ENCODE measurements at places on chromosomes 16 and 17. TPM values are rescaled to one million over a fixed set of nuclear protein-coding genes. Genes with fewer than 3 reads are reported as not detected.

DNA sequence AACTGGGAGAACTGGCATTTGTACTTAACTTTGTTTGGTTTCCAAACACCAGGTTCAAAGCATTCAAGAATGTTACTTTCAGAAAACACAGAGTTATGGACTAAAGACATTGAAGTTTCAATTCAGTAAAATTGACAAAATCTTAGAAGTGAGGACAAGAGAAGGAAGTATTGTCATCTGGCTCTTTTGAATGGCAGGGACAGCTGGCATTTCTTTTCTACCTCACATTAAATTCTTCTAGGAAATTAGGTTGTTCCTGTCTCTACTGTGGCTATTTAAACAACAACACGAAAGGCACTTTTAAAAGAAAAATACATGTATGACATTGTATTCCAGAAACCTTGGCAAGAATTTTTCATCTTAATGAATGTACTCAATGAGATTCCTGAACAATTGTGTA, 600.0 kb upstream of the CA10 start:
- H3K36me3 ChIP-seq = no peaks in the 10 kb centered on the region
- DNase-seq = no peak
- peaks cover 6% of the 10 kb centered on the region for H3K4me1 ChIP-seq
- no peaks in the 10 kb centered on the region for H3K27me3 ChIP-seq
- no peak overlapping the region for H3K27ac ChIP-seq

DNA sequence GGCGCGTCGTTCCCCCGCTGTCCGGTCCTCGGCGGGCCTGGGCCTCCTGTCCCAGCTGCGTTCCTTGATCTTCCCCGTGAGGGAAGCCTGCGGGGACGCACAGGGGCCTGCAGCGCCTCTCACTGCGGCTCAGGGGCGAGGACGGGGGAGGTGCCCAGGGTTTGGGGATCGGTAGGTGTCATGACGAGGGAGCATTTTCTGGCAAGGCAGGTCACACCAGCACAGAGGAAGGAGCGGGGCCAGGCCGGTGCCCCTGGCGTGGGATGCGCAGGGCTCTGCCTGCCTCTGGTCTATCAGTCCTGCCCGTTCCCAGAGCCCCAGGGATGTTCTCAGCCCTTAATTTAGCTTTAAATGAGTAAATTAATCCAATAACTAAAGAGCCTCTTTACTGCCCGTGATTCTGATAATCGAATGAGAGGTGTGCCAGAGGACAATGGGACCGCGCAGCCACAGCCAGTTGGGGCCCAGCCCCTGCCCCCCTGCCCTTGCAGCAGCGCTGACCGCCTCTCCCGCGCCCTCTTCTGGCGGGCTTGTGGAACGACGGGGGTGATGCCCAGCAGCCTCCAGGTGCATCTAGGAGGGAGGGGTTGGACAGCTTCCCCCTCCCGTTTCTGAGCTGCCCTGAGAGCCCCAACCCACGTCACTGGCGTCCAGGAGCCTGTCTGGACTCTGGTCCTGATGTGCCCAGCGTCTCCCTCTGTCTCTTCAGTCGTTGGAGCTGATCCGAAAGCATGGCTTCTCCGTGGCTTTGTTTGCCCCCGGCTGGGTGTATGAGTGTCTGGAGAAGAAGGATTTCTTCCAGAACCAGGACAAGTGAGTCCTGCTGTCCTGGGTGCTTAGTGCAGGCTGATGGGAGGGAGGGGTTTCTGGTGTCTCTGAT, 7.9 kb downstream of the ENGASE start:
- DNase-seq = peak; percentile 43
- H3K36me3 ChIP-seq = peaks cover 97% of the 10 kb centered on the region
- no peak overlapping the region for H3K4me3 ChIP-seq
- no peaks in the 10 kb centered on the region for H3K27me3 ChIP-seq
- H3K27ac ChIP-seq = peak overlapping the region; percentile 9

FSCN2 gene
- total RNA-seq = 0.38 TPM

DNA sequence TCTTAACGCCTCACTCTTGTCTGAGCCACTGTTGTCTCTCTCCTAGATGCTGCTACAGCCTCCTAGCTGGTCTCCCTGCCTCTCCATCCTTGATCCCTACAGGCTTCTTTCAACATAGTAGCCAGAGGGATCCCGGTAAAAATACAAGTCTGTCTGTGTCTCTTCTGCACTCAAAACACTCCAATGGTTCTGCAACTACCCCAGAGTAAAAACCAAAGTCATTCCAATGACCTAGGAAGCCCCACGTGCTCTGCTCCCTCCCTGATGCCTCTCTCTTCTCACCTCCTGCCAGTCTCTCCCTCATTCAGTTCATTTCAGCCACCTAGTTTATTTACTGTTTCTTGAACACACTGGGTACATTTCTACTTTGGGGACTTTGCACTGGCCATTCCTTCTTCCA, 135.2 kb downstream of the NPIPB5 start:
- H3K36me3 ChIP-seq = no peaks in the 10 kb centered on the region
- DNase-seq = no peak
- no peak overlapping the region for H3K27ac ChIP-seq
- H3K27me3 ChIP-seq = peaks cover 93% of the 10 kb centered on the region
- H3K4me3 ChIP-seq = no peak overlapping the region
- H3K4me1 ChIP-seq = no peaks in the 10 kb centered on the region

DNA sequence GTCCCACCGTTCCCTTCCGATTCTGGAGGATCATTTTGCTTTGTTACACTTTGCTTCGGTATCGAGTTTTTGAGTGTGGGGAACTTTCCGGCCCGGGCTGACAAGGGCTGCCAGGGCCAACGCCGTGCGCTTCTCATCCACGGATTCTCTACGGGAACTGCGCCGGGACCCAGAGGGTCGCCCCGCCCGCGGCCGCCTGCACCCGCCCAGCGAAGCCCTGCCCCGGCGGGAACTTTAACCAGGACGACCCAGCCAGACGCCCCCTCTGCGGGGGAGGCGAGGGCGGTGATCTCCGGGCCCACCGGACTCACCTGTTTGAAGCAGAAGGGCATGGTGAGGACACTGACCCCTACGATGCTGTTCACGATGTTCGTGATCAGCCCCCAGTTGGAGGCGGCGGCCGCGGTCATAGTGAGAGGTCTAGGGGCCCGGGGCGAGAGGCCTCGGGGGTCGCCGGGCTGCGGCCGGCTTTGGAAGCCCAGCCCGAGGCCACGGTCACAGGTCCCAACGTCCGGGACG, 536 bp downstream of the SLC38A10 start:
- peak overlapping the region; percentile 89 for H3K4me3 ChIP-seq
- no peaks in the 10 kb centered on the region for H3K27me3 ChIP-seq
- H3K36me3 ChIP-seq = peaks cover 3% of the 10 kb centered on the region
- peaks cover 51% of the 10 kb centered on the region for H3K4me1 ChIP-seq
- peak overlapping the region; percentile 96 for H3K27ac ChIP-seq
- DNase-seq = peak; percentile 49

DNA sequence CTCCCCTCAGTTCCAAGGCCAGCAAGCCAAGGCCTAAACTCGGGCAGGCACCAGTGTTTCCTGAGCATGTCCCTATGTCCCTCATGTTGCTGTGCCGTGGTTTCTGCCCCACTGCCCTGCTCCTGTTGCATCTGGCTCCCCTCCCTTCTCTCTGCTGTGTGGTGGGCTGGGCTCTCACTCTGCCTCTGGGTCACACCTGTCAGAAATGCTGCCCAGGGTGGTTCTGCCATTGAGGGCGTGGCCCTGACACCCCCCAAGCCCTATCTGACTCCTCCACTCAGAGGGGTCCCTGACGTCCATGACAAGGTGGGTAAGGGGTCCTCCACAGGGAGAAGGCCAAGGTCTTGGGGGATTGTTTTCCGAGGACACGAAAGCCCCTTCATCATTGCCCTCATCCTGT, 9.2 kb upstream of the ITGA3 start:
- peaks cover 31% of the 10 kb centered on the region for H3K4me1 ChIP-seq
- no peaks in the 10 kb centered on the region for H3K36me3 ChIP-seq
- H3K27ac ChIP-seq = no peak overlapping the region
- no peak for DNase-seq
- H3K27me3 ChIP-seq = no peaks in the 10 kb centered on the region

HNF1B gene
- not detected for total RNA-seq

DNA sequence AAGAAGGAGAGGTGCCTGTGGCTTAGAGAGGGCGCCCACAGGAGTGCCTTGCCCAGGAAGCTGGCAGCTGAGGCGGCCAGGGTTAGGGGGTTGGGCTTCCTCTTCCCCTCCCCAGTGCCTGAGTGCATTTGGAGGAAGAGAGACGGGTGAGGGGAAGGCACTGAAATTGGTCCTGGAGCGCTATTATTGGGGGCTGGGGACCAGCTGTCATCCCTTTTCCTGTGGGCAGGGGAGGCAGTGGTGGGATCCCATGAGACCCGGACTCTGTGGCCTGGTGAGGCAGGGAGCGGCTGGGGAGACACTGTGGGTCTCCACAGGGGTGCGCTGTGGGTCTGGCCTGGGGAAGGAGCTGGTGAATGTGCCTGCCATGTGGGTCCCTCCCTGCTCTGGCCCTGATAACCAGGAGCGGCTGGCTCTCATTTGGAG, 259.7 kb downstream of the SEC14L1 start:
- peaks cover 15% of the 10 kb centered on the region for H3K36me3 ChIP-seq
- peak; percentile 45 for DNase-seq
- peaks cover 90% of the 10 kb centered on the region for H3K4me1 ChIP-seq
- no peaks in the 10 kb centered on the region for H3K27me3 ChIP-seq
- peak overlapping the region; percentile 69 for H3K27ac ChIP-seq

DNA sequence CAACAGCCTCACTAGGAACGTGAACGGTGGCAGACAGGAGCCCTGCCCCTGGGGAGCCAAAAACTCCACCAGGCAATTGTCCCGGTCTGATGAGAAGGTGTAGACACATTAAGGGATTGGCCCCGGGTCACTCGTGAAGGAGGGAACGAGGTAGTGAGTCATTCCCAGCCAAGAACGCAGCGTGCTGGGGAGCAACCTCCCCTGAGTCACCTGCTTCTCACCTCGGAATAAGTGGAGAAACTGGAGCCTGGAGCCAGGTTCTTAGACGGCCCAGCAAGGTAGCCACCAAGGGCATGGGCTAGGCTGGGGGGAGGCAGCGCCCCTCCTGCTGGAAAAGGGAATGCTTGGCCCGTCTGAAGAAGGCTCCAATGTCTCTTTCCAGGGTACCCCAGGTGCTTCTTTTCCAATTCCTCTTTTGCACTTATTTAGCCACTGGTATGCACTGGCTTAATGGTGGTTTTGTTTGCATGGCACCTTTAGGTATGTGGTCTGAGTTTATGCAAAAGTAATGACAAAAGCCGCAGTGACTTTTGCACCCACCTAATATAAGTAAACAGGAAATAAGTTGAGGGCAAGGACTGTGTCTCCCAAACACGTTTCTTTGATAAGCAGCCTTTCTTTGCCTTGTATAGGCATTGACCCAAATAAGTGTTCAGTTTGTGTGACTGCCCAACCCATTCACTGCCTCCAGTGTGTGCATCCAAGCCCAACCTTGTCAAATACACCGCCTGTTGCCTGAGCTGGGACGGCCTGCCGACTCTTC, 1.8 kb upstream of the HELZ start:
- H3K4me3 ChIP-seq = peak overlapping the region; percentile 99
- no peak for DNase-seq
- no peaks in the 10 kb centered on the region for H3K36me3 ChIP-seq
- peaks cover 47% of the 10 kb centered on the region for H3K4me1 ChIP-seq

- H3K27me3 ChIP-seq = no peaks in the 10 kb centered on the region
- H3K36me3 ChIP-seq = no peaks in the 10 kb centered on the region
- peak overlapping the region; percentile 73 for H3K27ac ChIP-seq
- peak; percentile 72 for DNase-seq
- H3K4me1 ChIP-seq = peaks cover 31% of the 10 kb centered on the region
These were observed 94.7 kb upstream of the TNRC6C start for GRCh38 chr17:77863814-77864161.

COX6A2 gene
- total RNA-seq = 1,568 TPM

GRCh38 chr16:28933171-28933570, 1.4 kb downstream of the CD19 start:
- DNase-seq = no peak
- H3K36me3 ChIP-seq = no peaks in the 10 kb centered on the region
- H3K27ac ChIP-seq = no peak overlapping the region
- no peaks in the 10 kb centered on the region for H3K27me3 ChIP-seq

NAGS gene
- total RNA-seq = 0.11 TPM

KREMEN2 gene
- not detected for total RNA-seq

DNA sequence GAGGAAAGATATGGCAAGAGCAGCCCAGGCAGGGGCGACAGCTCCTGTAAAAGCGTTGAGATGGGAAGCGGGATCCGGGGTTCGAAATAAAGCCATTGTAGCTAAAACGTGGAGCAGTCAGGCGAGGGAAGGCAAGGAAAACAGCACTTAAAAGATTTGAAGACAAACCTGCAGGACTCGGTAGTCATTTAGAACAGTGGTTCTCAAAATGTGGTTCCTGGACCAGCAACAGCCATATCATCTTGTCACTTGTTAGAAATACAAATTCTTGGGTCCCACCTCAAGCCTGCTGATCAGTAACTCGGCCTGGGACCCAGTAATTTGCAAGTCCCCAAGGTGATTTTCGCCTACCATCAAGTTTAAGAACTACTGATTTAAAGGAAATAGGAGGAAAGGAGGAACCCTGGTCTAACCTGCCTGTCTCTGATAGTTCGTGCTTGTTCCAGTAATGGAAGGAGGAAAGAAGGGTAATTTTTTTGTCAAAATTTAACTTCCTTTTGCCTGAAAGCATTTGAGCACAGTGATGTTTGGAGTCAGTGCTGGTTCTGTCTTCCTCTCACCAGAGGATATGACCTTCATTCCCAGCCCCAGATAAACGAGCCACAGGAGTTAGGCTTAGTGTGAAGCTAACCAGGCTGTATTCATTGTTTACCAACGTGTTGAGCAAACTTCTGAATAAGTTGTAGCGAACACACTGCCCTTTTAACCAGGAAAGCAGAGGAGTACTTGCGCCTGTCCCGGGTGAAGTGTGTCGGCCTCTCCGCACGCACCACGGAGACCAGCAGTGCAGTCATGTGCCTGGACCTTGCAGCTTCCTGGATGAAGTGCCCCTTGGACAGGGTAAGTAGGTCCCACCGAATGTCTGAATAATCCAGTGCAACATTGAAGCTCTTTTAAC, 1.1 kb downstream of the ORC6 start:
- peak overlapping the region; percentile 90 for H3K4me3 ChIP-seq
- no peaks in the 10 kb centered on the region for H3K27me3 ChIP-seq
- H3K27ac ChIP-seq = peak overlapping the region; percentile 94
- H3K4me1 ChIP-seq = peaks cover 65% of the 10 kb centered on the region
- no peaks in the 10 kb centered on the region for H3K36me3 ChIP-seq
- DNase-seq = no peak

PRAC2 gene
- not detected for total RNA-seq

DNA sequence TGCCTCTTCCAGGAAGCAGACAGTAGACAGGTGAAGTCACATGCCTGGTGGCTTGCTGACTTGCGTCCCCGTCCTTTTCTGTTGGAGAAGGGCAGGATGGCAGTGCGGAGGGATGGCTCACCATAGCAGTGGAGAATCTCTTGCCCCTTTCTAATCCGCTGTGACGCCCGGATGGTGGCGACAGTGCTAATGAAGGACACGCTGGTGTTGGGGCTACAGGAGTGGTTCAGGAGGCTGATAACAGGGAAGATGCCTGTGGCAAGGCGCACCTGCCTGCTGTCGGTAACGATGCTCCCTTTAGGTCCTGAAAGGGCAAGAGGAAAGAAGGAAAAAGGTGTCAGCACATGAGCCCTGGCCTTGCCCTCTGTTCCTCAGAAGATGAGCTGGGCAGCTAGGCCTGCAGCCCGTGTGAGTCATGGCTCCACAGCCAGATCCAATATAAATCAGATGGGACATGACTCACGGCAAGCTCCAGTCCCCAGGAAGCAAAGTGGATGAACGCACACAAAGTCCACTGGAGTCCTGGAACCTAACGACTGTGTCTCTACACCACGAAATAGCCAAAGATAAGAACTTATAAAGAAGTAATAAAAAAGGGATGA, 25.5 kb downstream of the SERPINF1 start:
- H3K4me3 ChIP-seq = no peak overlapping the region
- H3K36me3 ChIP-seq = peaks cover 5% of the 10 kb centered on the region
- peak overlapping the region; percentile 84 for H3K27ac ChIP-seq
- DNase-seq = peak; percentile 46

Data from left ventricle myocardium inferior (tissue), 1 donor.